ENCODE measurements at places on chromosomes 2 and 18. TPM values are rescaled to one million over a fixed set of nuclear protein-coding genes. Genes with fewer than 3 reads are reported as not detected.

Gene NLRC4
- not detected for total RNA-seq

Gene UPP2
- not detected for total RNA-seq

Gene LYG2
- not detected for total RNA-seq

Gene FBXO48
- 0.71 TPM for total RNA-seq

Gene TACR1
- total RNA-seq: 0.39 TPM

Gene TUBA4B
- total RNA-seq: 0.26 TPM

Gene SNTG2
- not detected for total RNA-seq

Gene CFC1
- total RNA-seq: not detected

Gene MAP3K19
- total RNA-seq: not detected

Gene RAX
- not detected for total RNA-seq

Gene RUFY4
- not detected for total RNA-seq

Gene AQP12B
- total RNA-seq: not detected

Gene FAM110C
- total RNA-seq: 0.14 TPM

Gene AQP12A
- not detected for total RNA-seq

Gene SMAD4
- 64.5 TPM for total RNA-seq

Gene DNPEP
- total RNA-seq: 62.6 TPM

Gene CFAP210
- 0.28 TPM for total RNA-seq

Gene ARHGAP28
- total RNA-seq: 0.09 TPM

Gene SRSF7
- 357 TPM for total RNA-seq

Gene ANKRD30BL
- total RNA-seq: not detected

Gene TUBA3E
- total RNA-seq: not detected

Gene ALPG
- 0.15 TPM for total RNA-seq

Gene KCNJ13
- total RNA-seq: not detected

Gene SPATA3
- not detected for total RNA-seq

Gene ARHGAP15
- total RNA-seq: not detected

Gene MRPL53
- 147 TPM for total RNA-seq

Gene NFATC1
- total RNA-seq: 6.0 TPM

Gene CYTIP
- total RNA-seq: not detected

Gene CNDP1
- not detected for total RNA-seq

Gene KLHL14
- not detected for total RNA-seq

Gene NEU2
- not detected for total RNA-seq

Gene VIL1
- total RNA-seq: 0.16 TPM

Gene KCTD18
- total RNA-seq: 9.0 TPM

Gene RBM44
- total RNA-seq: 0.33 TPM

Gene UGT1A8
- not detected for total RNA-seq

Gene CHRNA1
- total RNA-seq: not detected

Gene ATP6V1B1
- 2.2 TPM for total RNA-seq

Gene NGEF
- total RNA-seq: 16.8 TPM

Gene TRABD2A
- 8.9 TPM for total RNA-seq

Gene LCT
- total RNA-seq: 0.03 TPM

Gene GPC1
- 215 TPM for total RNA-seq

Gene GPAT2
- not detected for total RNA-seq

Gene CYB5A
- total RNA-seq: 117 TPM

Gene REEP1
- 0.57 TPM for total RNA-seq

Gene RND3
- total RNA-seq: 55.6 TPM

Gene CHN1
- 18.6 TPM for total RNA-seq

Gene BARD1
- 9.3 TPM for total RNA-seq

Gene FAM161A
- total RNA-seq: 8.7 TPM

Gene ERBB4
- not detected for total RNA-seq

Gene SNED1
- 0.43 TPM for total RNA-seq

Gene TDRD15
- total RNA-seq: not detected

Gene IL1RN
- total RNA-seq: 0.43 TPM

Gene SKOR2
- not detected for total RNA-seq

Gene DCDC2C
- 0.24 TPM for total RNA-seq

Gene SLC16A14
- 1.4 TPM for total RNA-seq

Gene GNLY
- not detected for total RNA-seq

Gene CCDC68
- 5.8 TPM for total RNA-seq
